ENCODE measurements at places on chromosomes 12 and 14.

DNA sequence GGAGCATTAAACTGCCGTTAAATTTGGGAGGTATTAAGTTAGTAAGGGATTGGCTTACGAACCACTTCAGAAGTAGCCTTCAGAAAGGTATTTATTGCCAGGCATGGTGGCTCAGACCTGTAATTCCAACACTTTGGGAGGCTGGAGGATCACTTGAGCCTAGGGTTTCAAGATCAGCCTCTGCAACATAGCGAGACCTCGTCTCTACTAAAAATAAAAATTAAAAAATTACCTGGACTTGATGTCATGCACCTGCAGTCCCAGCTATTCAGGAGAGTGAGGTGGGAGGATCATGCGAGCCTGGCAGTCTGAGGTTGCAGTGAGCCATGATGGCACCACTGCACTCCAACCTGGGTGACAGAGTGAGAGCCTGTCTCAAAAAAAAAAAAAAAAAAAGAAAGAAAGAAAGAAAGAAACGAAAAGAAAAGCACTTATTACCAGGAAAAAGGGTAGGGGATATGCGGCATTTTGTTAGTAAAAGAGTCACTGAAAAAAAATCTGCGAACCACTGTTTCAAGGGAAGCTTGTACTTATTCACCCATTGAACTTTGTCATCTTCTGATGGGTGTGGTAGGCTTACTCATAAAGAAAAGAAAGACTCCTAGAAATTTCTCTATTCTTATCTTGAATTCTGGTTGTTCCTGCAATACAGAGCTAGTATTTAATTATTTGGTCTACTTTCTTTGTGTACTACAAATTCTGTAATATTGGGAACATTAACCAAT, 33.6 kb upstream of the PLEKHA5 start:
- no peak for DNase-seq

DNA sequence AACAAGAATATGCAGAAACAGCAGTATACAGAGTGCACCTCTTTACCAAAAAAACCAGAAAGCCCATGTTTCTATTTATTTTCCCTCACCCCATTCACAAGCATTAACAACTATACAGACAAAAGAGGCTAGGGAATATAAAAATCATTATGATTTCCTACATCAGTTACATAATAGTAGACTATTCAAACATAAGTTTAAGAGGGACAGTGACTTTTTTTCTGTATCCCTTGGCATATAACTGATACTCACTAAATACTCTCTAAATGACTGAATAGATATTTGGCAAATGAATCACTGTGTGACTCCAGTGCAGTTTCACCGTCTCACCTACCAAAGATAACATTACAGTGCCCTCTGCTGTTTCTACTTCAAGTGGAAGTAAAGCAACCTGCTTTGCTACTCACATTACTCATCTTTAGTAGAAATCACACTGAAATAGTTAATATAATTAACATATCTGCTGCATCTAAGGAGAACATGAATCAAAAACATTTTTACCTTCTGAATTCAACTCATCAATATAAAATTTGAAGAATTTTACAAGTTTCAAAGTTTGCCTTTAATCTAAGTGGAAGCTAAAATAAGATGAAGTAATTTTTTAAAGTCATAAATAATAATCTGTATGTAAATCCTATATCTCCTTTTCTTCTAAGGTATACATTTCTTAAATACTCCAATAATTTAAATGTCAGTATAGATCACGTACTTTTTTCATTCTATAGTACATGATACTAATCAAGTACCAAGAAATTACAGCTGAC, 103.8 kb downstream of the OSBPL8 start:
- peak; percentile 67 for DNase-seq

DNA sequence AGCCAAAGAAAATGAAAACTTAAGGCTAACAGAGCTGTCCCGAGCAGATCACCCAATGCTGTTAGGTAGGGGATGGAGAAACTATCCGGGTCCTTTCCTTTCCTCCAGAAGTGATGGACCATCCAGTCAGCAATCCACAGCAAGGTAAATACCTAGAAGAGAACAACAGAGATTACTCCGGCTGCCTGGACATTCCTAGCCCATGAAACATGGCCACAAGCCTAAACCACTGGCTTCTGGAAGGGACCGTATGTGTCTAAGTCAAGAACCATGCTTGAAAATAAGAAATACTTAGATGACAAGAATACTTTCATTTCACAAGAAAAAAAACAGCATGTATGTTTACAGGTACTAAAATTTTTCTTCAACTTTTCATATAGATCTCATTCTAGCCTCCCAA, 152.9 kb downstream of the SLC41A2 start:
- DNase-seq: no peak

- no peak for DNase-seq
Observed at GRCh38 chr12:124302241-124302806, 7.4 kb downstream of the RFLNA start.

GRCh38 chr12:14638066-14638465, 58.3 kb downstream of the GUCY2C start:
- no peak for DNase-seq

Data from NB4 (cell line).